Caudate nucleus (tissue), 63 donors: ENCODE measurements at places on chromosomes 2 and 18.

- DNase-seq: no peak
Observed at GRCh38 chr2:174035117-174035635, 70.0 kb upstream of the SP3 start.

- DNase-seq: no peak
Observed at GRCh38 chr2:145792745-145793144, 1272.8 kb upstream of the ZEB2 start.

DNA sequence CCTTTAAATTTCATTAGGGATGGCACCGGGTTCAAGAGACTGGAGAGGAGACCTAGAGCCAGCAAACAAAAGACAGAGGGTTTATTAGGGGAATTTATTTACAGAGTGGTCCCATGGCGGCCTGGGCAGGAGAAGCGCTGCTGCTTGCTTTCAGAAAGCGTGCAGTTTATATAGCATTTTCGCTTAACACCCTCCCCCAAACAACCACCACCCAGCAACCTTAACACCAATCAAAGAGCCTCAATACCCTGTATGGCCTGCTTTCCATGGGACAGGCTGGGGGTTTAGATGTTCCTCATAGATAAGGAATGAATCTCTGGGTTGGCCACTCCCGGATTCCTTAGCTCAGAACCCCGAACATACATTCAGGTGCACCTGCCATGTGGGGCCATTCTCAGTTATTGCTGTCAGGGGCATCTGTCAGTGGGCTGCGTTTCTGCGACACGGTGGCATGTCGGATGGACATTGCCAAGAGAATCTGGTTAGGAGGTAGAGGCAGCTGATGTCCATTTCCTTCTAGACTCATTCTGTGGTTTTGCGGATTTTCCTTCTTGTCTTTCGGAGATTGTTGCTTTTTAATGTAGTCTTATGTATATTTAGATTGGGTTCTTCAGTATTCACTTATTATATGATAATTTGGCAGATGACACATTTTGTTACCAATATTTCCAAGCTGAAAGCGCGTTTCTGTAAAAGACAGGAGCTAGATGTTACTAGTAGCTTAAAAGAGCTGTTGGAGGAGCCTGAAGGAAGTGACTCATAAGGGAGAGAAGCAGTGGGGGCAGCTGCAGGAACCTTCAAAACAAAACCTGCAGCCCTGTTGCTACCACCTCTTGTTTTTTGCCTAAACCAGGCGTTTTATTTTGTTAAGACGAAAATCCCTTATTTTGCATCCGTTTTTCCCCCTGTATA is 7.2 kb downstream of the AGAP1 start:
- DNase-seq: no peak

DNA sequence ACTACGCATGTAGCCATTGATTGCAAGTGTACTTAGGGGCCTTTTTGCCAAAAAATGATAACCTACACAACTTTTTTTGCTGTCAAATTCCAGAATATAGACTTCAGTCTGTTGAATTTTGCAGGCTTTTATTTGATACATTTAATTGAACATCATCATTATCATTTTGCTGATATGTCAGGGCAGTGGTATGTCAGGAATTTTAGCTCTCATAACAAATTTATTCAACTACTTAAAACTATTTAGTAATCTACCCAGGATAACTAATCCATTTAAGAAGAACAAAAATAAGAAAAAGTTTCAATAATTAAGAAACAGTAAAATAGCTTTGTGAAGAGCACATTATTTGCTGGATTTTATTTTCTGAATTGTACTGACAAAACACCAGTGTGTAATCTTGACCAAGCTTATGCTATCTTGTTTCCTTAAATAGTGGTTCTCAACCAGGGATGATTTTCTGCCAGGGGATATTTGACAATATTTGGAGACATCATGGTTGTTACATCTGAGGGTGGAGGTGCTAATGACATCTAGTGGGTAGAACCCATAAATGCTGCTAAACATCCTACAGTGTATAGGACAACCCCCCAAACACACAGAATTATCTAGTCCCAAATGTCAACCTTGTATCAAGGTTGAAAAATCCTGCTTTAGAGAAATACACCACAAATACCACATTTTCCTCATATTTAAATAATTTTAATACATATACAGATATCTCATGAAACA is 12.1 kb upstream of the TTN start:
- DNase-seq: no peak

GRCh38 chr2:47211497-47212011 is 56.4 kb upstream of the STPG4 start:
- DNase-seq: no peak
